Activated CD4-positive, alpha-beta T cell treated with anti-CD3 and anti-CD28 coated beads, Interleukin-2, Interleukin-6, amounts not matched to agents 100 ng/mL and 50 ng/mL, durations not matched to agents 16 hours and 8 hours (primary cell): ENCODE measurements at places on chromosomes 13 and 19.

DNA sequence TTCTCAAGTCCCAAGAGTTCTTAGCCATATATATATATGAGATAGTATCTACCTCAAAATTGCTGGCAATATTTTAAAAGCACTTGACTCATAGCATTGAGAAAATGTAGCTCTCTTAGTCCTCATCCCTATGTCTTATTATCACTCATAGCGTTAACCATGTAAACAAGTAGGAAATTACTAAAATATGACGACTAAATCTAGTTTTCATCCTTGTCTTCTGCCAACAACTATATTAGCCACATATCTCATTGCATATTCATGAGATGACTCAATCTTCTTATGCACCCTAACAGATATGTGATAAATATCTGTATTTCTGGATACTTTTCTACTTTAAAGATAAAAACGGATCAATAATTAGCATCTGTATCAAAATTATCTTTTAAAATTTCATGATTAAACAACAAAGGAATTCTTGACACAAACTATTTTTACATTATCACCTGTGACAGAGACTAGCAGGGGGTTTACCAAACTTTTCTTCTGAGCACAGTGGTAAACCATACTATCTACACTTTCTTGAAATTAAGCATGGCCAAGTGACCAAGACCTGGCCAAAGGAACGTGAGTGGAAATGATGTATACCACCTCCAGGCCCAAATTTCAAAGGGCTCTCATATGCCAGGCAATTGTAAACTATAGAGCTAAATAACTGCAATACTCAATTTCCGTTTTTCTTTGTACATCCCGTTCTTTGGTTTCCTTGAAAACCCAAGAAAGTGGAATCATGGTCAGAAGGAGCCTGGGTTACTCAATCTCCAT is 45.7 kb downstream of the ZC3H13 start:
- DNase-seq, result no peak

- peak; percentile 1 for DNase-seq
Measured at GRCh38 chr19:44356383-44357111, at the start of gene ZNF112. TSS of gene ZNF112 (minus strand) at chr19:44356680. CDS start at chr19:44340539, 16,141 bp downstream.

DNA sequence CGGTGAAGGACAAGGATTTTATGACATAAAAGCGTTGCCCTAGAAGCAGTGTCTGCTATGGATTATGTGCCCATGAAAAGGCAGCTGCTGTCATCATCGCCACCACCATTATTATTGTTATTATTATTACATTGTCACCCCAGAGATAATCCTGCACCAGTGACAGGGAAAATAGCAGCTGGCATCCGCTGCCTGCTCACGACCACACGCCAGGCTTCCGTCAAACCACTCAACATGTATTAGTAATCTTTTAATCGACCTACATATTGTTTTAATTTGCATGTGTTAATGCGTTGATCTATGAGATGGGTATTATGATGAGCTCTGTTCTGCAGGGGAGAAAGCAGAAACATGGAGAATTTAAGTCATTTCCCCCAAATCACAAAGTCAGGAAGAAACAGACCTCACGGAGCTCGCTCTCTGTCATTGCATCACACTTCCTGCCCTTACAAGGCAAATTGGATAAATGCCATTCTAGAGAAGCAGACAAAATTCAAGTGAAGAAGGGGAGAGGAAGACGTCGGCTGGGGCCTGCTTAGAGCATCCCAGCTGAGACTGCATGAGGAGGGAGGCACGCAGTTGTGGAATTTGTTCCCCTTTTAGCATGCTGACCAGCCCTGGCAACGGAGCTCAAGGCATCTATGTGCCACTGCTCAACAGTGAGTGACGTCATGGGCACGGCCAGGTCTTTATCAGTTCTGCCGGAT is at the start of gene FFAR3:
FFAR3 (plus strand) TSS at position 594 of the 707 bp plus-strand sequence. CDS start 431 bp downstream, outside the sequence.
- DNase-seq, result no peak

DNA sequence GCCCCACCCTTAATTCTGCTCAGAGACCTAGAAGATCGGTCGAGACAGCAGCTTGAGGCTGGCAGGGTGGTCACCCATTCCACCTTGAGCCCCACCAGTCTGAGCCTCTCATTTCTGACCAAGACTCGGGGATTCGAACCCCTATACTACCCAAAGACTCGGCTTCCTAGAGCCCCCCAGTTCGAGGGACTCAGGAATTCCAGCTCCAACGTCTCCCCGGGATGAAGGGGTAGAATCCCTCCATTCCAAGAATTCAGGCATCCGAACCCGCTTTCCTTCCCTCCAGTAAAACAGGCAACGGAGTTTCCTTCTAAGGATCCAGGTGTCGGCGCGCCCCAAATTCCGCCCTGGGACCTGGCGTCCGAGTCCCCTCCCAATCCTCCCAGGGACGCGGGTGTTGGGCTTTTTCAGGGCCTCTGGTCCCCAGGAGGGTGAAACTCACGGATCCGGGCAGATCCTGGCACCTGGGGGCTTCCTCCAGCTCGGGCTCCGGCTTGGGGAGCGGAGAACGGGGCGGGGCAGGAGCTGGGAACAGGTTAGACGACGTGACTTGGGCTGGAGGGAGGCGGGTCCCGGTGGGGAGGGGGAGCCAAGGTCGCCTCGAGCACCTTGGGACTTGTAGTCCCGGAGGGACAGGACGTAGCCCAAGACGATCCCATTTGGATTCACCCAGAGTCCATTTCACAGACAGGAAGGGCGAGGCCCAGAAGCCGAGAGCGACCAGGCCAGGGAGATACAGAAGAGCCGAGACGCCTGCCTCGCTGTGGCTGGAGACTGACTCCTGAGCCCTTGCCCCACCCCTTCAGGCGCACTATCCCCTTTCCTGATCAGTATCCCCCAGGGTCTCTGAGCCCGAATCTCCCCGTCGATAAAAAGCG is at the start of gene PPP1R13L:
PPP1R13L (minus strand) TSS at position 513 of the 878 bp plus-strand sequence. CDS start 6,751 bp downstream, outside the sequence.
- DNase-seq, result peak; percentile 78

DNA sequence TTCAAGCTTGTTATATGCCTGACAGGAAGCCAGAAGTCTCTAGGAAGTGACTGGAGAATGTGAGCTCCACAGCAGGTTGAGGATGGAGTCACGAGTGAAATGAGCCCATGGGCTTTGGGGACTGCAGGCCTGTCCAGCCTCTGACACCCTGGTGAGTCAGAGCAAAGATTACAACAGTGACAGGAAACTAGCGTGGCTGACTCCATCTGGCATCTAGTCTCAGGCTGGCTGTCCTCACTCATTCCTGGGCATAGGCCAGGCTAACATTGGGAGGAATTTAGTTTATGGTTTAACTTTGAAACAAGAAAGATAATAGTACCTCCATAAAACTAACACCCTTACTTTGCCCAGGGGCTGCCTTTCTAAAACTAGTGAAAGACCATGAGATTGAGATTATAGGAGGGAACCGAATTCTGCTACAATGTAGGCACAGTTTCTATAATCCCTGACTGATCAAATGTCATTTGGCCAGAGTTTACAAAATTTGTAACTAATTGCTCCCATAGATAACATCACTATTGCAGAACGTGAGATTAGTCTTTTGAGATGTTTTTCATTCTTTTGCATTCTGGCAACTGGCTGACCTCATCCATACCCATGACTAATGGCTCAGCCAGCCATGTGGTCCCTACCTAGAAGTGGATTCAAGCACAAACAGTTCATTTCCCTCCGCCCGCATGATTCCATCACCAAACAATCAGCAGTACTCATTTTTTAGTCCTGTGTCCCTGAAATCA is 28.4 kb downstream of the PSG1 start:
- DNase-seq, result no peak

- no peak for DNase-seq
Measured at GRCh38 chr19:48348045-48348444, 15.7 kb downstream of the TMEM143 start.

DNA sequence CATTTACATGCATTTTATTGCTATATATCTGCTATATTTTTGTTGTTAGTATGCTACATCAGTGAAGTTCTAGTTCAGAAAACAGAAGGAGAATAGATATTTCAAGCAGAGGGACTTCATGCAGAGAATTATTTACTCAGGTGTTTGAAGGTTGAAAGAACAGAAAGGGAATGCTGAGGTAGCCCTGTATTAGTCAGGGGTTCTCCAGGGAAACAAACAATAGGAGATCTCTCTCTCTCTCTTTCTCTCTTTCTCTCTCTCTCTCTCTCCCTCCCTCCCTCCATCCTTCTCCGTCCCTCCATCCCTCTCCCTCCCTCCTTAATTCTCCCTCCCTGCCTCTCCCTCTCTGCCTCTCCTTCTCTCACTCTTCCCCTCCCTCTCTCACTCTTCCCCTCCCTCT is 114.3 kb upstream of the TDRD3 start:
- DNase-seq, result no peak

GRCh38 chr13:73721571-73721970 is 412.6 kb downstream of the KLF12 start:
- no peak for DNase-seq

DNA sequence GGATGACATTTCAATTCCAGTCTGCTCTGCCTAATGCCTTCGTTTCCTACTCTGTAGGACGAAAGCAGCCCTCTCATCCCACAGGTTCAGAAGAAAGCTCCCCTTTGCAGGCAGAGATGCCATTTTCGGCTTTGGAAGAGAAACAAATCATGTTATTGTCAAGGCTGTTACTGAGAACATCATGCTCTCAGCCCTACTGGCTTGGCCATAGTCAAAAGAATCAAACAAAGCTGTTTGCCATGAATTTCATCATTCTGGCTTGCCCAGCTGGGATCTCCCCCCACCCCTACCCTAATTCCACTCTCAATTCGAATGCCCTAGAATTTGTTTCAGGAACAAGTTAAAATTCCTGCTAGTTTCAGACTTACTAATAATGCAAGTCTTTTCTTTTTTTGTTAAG is 162.3 kb upstream of the SERP2 start:
- DNase-seq, result no peak

DNA sequence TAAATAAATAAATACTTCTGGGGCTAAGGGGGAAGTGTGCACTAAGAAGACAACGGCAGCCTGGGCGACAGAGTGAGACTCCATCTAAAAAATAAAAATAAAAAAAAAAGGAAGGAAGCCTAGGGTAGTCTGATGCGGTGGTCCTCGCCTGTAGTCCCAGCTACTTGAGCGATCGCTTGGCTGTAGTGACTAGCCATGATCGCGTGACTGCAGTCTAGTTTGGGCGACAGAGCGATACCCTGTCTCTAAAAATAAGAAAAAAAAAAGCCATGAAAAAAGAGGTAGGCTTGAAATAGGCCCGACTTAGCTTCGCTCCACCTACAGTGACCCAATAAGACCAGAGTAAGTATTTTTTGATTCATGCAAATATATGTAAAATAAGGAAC is 661 bp upstream of the BABAM1 start:
- DNase-seq, result no peak

- peak; percentile 85 for DNase-seq
Measured at GRCh38 chr13:29543230-29544215, 52.0 kb downstream of the SLC7A1 start.

DNA sequence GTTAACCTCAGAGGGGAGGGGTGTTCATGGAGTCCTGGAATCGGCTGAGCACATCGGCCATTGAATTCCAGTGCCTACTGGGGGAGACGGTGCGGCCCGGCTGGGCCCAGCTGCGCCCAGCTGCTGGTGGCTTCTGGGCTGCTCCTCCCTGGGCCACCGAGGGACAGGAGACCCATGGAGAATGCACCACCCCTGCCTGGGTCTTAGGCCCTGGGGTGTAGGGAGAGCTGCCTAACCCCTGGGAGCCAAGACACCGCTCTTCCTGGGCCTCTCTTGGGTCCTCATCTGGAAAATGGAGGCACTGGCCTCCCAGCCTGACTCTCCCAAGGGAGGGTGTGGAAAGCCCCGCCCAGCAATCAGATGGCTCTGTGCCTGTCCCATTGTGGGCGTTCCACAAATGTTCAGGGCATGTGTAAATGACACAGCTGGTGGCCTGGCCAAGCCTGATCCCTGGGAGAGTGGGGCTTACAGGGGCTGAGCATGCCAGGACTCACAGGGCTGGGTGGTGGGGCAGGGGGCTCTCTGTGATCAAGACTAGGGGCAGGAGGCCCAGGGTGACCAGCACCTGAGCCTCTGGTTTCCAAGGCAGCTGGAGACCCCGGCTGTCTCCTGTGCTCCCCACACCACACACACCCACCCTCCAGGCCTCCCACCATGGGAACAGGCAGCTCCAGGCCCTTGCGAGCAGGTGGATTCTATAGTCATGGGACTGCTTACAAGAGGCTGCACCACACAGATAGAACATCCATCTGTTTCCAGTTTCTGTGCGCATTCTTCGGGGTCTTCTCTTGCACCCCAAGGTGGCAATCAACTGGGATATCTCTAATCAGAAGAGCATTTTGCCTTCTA is 150.9 kb downstream of the URI1 start:
- DNase-seq, result no peak

GRCh38 chr19:39192846-39193245 is 3.9 kb upstream of the NCCRP1 start:
- DNase-seq, result no peak

DNA sequence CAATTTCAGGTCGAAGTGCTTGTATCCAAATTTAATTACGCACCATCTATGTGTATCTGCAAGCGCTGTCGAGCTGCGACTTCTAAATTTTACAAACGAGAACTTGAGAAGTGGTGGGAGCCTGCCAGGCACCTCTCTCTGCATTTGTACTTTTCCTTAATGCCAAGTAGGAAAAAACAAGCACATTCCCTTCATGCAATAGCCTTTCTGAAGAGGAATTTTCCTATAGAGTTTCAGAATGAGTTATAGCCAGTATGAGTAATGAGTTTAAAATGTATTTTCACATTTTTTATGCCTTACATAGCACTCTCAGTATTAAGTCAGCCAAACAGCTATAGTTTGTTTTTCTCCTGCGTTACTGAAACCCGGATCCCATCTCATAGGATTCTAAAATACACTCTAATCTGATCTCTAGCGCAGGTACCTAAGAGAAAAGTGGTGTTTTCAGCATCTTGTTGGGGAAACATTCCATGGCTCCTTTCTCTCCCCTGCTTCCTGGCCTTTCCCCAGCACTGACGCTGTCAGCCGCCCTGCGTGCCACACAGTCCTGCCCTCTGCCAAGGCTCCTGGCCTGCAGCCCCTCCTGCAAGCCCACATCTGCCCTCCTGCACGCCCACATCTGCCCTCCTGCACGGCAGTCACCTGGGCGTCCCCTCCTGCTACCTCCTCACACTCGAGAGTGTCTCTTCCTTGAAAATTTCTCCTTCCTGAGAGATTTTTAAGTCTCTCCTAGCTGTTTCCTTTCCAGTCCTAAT is 526.9 kb downstream of the MYO16 start:
- DNase-seq, result peak; percentile 15

DNA sequence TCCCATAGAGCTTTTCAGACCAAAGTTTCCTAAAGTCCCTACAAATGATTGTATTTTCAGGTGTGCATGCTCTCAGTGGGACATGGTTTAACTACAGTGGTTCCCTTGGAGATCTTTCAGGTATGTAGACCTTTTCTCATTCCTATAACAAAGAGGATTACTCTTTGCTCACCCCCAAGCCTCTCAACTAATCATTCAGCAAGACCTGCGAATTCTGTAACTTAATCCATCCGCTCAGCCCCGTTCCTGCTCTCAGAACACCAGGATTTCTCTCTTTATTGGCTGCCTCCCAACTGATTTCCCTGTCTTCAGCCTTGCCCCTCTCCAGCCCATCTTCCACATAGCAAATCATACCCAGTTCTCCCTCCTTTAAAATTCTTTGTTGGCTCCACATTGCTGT is 253.6 kb downstream of the MTUS2 start:
- no peak for DNase-seq

DNA sequence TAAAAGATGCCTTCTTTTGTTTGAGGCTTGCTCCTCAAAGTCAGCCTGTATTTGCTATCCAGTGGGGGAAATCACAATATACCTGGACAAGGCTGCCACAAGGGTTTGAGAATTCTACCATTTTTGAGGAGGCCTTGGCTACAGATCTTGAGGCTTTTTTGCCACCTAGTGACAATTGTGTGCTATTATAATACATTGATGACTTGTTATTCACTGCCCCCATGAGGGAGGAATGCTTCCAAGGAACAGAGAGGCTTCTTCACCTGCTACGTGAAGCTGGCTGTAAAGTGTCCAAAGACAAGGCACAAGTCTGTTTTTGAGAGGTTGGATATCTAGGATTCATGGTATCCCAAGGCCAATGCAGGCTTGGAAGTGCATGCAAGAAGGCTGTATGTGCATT is 72.5 kb downstream of the ZNF708 start:
- no peak for DNase-seq
